Inflammatory macrophage (primary cell): ENCODE measurements at places on chromosomes 2 and 18.

- DNase-seq, result no peak
Measured at GRCh38 chr18:42576124-42576523, 539.4 kb downstream of the RIT2 start.

DNA sequence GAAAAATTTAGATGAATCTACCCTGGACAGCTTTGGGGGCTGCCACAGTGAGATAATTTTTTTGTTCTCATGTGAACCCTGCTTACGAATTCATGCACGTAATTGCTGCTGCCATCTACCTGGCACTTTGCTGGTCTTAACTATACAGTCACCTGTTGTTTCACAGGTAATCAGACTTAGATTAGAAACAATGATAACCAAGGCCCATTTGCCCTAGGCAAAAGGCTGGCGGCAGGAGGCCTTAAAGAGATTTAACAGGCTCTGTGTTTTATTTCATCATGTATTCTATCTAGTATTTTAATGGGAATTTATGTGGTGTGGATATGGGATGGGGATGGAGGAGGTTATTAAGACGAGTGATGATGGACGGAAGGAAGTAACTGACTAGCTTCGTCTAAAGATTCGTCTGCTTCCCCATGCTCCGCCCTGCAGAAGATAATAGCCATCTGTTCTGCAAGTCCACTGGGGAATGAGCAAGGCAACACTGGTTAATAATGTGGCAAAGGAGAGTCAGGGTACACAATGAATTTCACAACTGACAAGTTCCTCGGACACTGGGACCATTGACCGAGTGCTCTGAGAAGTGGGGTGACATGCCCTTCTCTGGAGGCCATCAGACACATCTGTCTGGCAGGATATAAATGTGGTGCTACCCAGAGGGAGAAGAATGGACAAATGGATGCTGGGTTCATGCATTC is 291.8 kb upstream of the TNP1 start:
- DNase-seq, result no peak

DNA sequence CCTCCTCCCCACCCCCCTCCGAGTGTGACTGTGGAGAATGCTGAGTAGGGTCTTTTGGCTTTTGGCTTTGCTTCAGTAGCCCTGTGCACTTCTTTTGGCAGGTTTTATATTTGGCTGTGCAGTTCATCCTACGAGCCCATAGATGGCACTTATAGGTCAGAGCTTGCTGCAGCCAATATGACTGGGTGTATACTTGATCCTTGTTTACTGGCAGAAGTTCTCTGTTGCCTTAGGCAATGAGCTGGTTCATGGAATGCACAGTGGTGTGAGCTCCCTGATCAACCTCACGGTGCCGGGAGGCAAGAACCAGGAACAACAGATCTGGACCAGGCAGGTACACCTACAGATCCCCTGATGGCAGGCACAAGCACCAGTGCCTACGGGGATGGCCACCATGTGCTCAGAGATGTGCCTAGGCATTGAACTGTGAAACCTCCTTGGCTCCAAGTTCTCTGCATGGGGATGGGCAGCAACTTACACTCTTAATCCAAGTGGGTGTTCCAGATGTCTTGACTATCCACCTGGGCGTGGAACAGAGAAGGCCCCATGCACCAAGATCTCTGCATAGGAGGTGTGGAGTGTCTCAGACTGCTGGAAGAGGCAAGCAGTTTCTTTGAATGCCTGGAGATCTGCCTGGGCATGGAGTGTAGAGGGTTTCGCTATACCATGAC is 190.4 kb downstream of the KIAA1328 start:
- no peak for DNase-seq

DNA sequence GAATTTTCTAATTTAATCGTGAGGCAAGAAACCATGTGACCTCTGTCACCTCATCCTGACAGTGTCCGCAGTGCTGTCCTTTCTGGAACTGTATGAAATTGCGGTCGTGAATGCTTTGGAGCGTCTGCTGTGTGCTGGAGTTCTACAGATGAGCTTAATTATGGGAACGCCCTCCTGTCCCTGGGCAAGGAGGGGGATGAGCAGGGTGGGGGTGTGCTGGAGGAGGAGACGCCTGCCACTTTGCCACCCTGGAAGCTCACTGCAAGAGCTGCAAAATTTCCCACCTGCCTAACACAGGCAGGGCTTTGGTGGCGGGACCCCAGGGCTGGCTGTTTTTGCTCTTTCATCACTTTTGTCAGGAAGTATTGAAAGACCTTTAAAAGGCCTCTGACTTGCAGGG is 6.5 kb downstream of the LPIN1 start:
- DNase-seq, result no peak

- no peak for DNase-seq
Measured at GRCh38 chr2:235087832-235088495, 136.1 kb downstream of the SH3BP4 start.

DNA sequence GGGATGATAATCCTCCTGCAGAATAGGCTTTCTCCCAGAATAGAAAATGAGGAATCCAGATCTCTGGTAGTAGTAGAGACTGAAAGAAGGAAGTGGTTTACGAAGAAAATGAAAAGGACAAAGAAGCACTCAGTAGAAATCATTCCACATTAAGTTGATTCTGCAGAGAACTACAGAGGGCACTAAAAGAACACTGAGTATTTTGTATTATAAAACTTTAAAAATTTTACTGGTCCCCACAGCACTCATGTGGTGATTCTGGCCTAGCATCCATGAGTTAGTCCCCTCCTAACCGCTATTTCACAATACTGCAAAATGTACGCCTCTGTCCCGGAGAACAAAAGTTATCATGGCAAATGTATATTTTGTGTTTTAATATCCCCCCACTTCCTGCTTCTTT is 42.9 kb upstream of the SLC35F5 start:
- peak; percentile 40 for DNase-seq

DNA sequence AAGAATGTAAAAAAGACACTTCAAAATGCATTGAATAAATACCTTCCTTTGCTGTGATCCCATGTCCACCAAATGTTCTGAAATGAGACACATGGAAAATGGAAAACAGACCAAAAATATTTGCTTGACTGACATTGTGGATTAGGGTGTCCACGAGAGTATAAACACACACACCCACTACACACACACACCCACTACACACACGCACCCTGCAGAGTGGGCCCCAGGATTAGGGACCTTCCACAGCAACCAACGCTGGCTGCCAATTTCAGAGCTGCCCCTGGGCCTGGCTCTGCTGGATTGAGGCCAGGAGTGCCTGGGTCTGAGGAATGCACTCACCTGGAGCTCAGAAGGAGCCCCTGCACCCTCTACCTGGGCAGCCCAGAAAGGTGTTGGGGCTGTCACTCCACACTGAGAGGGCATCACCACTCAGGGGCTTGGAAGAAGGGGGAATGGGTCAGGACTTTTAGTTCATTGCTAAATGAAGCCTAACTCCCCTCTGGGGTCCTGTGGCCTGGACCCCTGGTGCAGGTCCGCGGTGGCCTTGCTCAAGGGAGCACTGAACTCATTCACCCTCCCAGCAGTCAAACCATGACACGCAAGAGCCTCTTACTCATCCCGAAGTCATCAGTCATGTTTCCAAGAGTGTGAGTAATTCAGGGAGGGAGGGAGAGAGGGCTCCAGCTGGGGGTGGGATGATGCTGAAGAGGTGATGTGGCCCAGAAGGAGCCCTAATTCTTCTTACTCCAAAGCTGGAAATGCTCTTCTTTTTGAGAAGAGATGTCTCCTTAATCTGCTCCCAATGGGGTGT is 50.2 kb upstream of the PLB1 start:
- DNase-seq, result peak; percentile 91

- DNase-seq, result no peak
Measured at GRCh38 chr18:14949800-14950664, 202.1 kb downstream of the ANKRD30B start.

GRCh38 chr18:51824746-51825145 is 515.3 kb upstream of the DCC start:
- DNase-seq, result no peak

GRCh38 chr18:42028247-42028832 is 73.3 kb downstream of the PIK3C3 start:
- peak; percentile 22 for DNase-seq
